Sigmoid colon (tissue), 7 donors: ENCODE measurements at places on chromosomes 12 and 14. TPM values are rescaled to one million over a fixed set of nuclear protein-coding genes. Genes with fewer than 3 reads are reported as not detected.

GRCh38 chr12:111197376-111197944 lies 171.4 kb downstream of the PHETA1 start:
- H3K27me3 ChIP-seq, result peaks cover 7% of the 10 kb centered on the region
- H3K36me3 ChIP-seq, result no peaks in the 10 kb centered on the region
- no peaks in the 10 kb centered on the region for H3K4me1 ChIP-seq

The MDM1 gene
- 113 TPM for total RNA-seq

DNA sequence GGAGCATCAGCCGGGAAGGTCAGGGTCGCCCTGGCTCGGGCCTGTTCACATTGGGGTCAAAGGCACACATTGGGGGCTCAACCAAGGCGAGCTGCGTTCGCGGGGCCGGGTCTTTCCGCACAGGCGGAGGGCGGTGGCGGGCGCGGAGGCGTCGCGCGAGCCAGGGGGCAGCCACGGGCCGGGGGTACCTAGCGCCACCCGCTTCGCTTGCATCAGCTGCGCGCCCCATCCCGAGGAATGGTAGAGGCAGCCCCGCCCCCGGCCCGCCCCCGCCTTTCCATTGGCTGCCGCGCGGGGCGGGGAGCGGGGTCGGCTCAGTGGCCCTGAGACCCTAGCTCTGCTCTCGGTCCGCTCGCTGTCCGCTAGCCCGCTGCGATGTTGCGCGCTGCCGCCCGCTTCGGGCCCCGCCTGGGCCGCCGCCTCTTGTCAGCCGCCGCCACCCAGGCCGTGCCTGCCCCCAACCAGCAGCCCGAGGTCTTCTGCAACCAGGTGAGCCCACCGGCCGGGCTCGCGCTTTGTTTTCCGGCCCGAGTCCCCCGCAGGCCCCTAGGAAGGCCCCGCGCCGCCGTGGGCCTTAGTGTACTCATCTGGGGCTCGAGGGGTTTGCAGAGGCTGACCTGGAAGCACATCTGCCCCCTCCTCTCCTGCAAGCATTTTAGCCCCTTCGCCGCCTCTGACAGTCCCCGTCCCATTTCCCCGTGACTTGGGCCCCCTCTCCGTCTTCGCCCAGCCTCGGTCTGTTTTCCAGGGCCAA lies at the start of gene ALDH2:
TSS of gene ALDH2 (plus strand) at position 326 of the 754 bp plus-strand sequence. CDS start at position 376, 50 bp downstream.
- no peaks in the 10 kb centered on the region for H3K27me3 ChIP-seq
- DNase-seq, result peak; percentile 91
- H3K4me3 ChIP-seq, result peak within 1 kb of the TSS; percentile 68
- peaks cover 38% of the 10 kb centered on the region for H3K4me1 ChIP-seq
- peak within 1 kb of the TSS; percentile 89 for H3K27ac ChIP-seq
- H3K36me3 ChIP-seq, result peaks cover 17% of the 10 kb centered on the region

DNA sequence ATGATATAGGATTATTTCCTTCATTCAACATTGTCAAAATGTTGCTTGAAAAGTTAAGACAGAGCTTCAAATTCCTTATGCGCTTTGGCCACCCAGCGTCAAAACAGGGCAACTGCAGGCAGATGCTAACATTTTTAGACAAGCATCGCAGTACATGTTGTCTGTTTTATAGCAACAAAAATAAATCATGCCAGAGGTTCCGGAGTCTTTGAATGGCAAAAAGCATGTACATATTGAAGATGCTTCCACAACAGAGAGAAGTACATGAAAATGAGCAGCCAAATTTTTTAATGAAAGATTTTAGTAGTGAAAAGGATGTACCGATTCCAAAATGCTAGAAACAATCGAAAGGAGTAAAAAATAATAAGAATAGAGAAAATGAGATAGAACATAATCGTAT lies 49.8 kb upstream of the USP15 start:
- H3K4me1 ChIP-seq, result no peaks in the 10 kb centered on the region
- no peaks in the 10 kb centered on the region for H3K36me3 ChIP-seq
- no peak overlapping the region for H3K4me3 ChIP-seq
- no peak overlapping the region for H3K27ac ChIP-seq
- no peaks in the 10 kb centered on the region for H3K27me3 ChIP-seq

The TDRD9 gene
- 4.6 TPM for total RNA-seq

The SAV1 gene
- total RNA-seq, result 32.0 TPM

The KRT77 gene
- not detected for total RNA-seq

The EXOC3L4 gene
- 1.8 TPM for total RNA-seq

- no peaks in the 10 kb centered on the region for H3K4me1 ChIP-seq
- no peak for DNase-seq
- no peaks in the 10 kb centered on the region for H3K36me3 ChIP-seq
- H3K4me3 ChIP-seq, result no peak overlapping the region
Measured at GRCh38 chr12:66352197-66352596, 49.9 kb downstream of the HELB start.

GRCh38 chr12:40226705-40227104 lies 1.9 kb downstream of the LRRK2 start:
- DNase-seq, result peak; percentile 81
- H3K4me1 ChIP-seq, result peaks cover 33% of the 10 kb centered on the region
- peak overlapping the region; percentile 80 for H3K4me3 ChIP-seq
- no peaks in the 10 kb centered on the region for H3K36me3 ChIP-seq
- H3K27ac ChIP-seq, result peak overlapping the region; percentile 96

DNA sequence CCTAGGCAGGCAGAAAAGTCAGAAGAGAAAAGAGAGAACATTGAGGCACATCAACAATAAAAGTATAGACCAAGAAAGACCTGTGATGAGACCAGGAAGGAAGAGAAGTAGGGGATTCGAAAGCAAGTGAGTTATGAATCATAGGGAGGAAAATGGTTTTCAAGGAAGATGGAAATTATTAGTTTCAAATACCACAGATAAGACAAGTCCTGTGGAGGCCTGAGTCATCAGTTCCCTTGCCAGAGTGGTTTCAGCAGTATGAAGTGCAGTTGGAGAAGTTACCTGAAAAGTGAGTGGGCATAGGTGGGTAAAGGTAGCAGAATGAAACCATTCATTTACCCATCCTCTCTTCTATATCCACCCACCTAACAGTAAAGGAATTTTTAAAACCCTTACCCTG lies 25.2 kb upstream of the TSPAN8 start:
- H3K36me3 ChIP-seq, result no peaks in the 10 kb centered on the region
- H3K4me1 ChIP-seq, result no peaks in the 10 kb centered on the region
- no peak overlapping the region for H3K4me3 ChIP-seq
- no peak for DNase-seq
- no peaks in the 10 kb centered on the region for H3K27me3 ChIP-seq

The KRT83 gene
- not detected for total RNA-seq

DNA sequence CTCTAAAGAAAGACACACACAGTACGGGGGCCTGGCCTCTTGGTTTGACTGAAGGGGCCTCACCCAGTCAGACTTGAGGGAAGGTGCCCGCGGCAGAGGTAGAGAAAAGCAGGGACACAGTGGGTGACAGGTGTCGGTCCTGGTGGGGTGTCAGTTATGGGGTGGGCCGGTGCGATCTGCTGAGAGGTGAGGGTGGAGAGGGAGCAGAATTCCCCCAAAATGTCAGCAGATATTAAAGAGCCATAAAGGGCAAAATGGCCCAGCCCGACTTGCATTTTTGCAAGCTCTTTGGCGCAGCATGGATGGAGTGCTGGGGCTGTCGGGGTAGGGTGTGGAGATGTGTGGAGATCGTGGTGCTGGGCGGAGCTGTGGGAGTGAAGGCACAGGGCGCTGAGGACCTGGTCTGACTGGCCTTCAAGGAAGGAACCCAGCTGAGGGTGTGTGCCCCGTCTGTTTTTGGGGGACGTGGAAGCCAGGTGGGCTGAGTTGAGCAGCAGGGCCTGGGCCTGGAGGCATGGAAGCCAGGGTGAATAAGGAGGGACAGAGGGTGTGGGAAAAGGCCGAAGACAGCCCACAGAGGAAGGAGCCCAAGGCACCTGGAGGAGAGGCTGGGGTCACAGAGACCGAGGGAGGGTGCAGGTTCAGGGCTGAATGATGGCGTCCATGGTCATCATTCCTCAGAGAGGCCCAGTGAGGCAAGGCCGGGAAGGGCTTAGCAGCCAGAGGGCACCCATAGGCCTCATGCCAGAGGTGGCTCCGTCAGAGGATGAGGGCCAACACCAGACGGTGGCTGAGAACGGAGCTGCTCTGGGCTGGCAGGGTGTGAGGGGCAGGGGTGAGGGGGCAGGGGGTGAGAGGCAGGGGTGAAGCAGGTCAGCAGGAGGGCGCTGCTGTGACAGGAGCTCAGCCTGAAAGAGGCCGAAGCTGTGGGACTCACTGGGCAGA lies 48.2 kb upstream of the DYNC1H1 start:
- H3K27me3 ChIP-seq, result no peaks in the 10 kb centered on the region
- no peak for DNase-seq
- no peak overlapping the region for H3K4me3 ChIP-seq
- no peaks in the 10 kb centered on the region for H3K36me3 ChIP-seq
- H3K27ac ChIP-seq, result no peak overlapping the region

- H3K4me1 ChIP-seq, result no peaks in the 10 kb centered on the region
- H3K36me3 ChIP-seq, result peaks cover 28% of the 10 kb centered on the region
- H3K27ac ChIP-seq, result no peak overlapping the region
- H3K4me3 ChIP-seq, result no peak overlapping the region
- no peak for DNase-seq
- no peaks in the 10 kb centered on the region for H3K27me3 ChIP-seq
Measured at GRCh38 chr14:74478996-74479635, 14.0 kb downstream of the NPC2 start.

DNA sequence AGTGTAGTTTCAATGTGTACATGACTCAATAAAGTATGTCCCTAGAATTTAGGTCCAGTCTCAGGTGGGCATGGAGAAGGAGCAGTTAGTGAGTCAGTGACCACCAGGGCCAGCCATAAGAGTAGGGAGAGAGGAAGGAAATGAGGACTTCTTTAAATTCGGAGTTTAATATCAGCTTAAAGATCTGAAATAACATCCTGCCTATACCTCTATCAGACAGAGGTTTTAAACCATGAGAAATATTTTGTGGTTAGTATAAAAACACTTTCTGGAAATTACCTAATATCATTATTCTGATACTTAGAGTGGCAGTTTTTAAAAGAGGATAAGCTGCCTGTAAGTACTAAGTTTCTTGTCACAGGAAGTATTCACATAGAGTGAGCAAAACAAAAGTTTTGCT lies 61.7 kb upstream of the ST8SIA1 start:
- no peak for DNase-seq
- H3K4me1 ChIP-seq, result no peaks in the 10 kb centered on the region
- H3K27me3 ChIP-seq, result no peaks in the 10 kb centered on the region
- no peaks in the 10 kb centered on the region for H3K36me3 ChIP-seq
- H3K27ac ChIP-seq, result no peak overlapping the region
- H3K4me3 ChIP-seq, result no peak overlapping the region

DNA sequence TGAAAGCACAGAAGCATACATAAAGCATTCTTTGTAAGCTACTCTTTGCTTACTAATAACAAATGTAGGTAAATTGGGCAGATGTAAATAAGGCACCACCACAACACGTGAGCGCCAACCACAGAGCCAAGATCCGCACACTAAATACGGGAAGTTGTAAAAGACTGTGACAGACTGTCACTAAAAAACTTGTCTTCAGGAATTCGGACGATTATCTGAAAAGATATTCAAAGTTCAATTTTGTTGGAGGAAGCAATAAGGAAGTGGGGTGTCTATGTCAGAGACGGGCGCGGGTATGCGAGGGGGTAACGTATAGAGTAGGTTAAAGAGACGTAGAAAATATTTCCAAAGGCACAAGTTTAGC lies 1.5 kb upstream of the HSP90B1 start:
- peaks cover 12% of the 10 kb centered on the region for H3K36me3 ChIP-seq
- peak overlapping the region; percentile 96 for H3K27ac ChIP-seq
- peak overlapping the region; percentile 49 for H3K4me3 ChIP-seq
- H3K4me1 ChIP-seq, result no peaks in the 10 kb centered on the region

DNA sequence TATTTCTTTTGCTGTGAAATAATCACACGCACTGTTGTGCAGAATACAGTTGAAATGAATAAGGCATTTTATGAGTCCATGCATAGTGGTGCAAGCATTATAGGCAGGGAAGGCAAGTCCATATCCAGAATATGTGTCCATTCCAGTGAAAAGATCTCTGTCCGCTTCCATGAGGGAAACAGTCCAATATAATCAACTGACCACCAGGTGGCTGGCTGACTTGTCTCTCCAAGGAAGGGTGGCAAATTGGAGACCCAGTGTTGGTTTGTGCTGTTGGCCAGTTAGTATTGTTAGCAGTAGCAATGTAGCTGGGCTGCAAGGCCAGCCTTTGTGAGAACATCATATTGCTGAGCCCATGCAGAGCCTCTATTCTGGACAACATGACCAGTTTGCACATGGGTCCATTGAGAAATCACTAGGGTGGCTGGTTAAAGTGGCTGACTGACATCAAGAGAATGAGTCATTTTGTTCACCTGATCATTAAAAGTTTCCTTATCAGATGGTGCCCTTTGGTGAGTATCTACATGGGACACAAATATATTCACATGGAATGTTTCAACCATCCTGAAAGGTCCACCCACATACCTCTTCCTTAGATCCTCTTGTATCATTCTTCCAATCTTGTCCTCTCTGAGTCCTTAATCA lies 17.3 kb upstream of the YAF2 start:
- H3K36me3 ChIP-seq, result no peaks in the 10 kb centered on the region
- H3K4me1 ChIP-seq, result no peaks in the 10 kb centered on the region
- no peak overlapping the region for H3K27ac ChIP-seq
- no peak overlapping the region for H3K4me3 ChIP-seq

GRCh38 chr14:31037709-31038221 lies 11.6 kb upstream of the STRN3 start:
- peaks cover 22% of the 10 kb centered on the region for H3K4me1 ChIP-seq
- H3K27me3 ChIP-seq, result no peaks in the 10 kb centered on the region
- no peak overlapping the region for H3K4me3 ChIP-seq
- no peak for DNase-seq
- no peak overlapping the region for H3K27ac ChIP-seq
- H3K36me3 ChIP-seq, result no peaks in the 10 kb centered on the region

- no peaks in the 10 kb centered on the region for H3K27me3 ChIP-seq
- H3K4me3 ChIP-seq, result no peak overlapping the region
- no peak overlapping the region for H3K27ac ChIP-seq
Measured at GRCh38 chr14:100091386-100091785, 26.2 kb downstream of the EVL start.
